ENCODE measurements at places on chromosomes 5 and 9.

DNA sequence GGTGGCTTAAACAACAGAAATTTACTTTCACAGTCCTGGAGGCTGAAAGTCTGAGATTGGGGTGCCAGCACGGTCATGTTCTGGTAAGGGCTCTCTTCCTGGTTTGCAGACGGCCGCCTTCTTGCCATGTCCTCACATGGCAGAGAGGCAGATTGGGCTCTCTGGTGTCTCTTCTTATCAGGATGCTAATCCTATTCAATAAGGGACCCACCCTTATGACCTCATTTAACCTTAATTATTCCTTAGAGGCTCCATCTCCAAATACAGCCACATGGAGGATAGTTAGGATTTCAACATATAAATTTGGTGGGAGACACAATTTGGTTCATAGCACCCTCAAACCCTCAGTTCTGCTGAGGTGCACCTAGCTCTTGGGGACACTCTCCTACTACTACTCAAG is 180.4 kb downstream of the DAB2IP start:
- no peak for DNase-seq

DNA sequence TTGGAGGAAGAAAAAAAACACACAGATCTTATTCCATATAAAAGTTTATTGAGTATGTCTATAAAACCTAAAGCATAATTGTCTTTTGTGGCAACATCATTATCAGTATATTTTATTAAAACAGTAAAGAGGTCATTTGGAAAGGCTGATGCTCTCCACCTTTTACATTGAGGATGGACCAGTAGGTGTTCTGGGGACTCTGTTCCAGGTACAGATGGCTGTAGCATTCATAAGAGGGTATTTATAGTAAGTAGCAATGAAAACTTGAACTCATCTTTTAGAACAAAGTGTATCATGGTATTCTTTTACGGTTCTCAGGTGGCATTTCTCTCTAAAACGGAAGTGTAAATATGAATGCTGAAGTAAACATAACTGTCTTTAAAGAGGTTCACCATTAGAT is 1.8 kb downstream of the GABRA6 start:
- DNase-seq = no peak

DNA sequence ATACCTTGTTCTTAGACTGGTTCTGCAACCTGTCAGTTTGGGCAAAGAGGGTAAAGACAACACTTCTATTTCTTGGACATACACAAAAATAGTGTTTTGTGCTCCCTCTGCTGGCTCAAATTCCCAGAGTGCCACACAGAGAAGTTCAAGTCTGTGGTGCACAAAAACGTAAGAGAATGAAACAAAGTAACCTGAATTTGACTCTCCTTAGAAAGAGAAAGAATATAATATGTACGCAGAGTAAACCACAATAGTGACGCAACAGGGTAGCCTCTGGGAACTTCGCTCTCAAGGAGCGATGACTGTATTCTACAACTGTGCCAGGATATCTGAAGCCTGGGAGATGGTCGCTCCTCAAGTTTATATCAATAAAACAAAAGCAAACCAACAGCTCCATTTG is 18.5 kb downstream of the DDX31 start:
- no peak for DNase-seq

DNA sequence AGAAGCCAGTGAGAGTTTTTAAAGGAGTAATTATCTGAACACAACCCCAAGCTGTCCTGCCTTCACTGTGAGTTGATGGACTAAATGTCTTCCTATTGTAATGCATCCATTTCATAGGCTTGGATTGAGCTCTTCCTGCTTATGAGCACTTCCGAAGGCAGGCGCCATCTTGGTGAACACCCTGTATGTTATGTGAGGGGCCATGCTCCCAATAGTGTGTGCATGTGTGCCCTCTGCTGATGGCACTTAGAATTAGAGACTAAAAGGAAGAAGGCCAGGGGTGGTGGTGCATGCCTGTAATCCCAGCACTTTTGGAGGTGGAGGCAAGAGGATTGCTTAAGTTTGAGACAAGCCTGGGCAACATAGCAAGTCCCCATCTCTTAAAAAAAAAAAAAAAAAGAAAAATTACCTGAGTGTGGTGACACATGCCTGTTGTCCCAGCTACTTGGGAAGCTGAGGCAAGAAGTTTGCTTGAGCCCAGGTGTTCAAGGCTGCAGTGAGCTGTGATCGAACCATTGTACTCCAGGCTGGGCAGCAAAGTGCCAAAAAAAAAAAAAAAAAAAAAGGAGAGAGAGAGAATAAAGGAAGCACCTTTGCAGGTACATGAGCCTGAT is 65.0 kb downstream of the C9orf152 start:
- no peak for DNase-seq

- DNase-seq = no peak
Measured at GRCh38 chr9:744046-744712, 97.3 kb upstream of the DMRT1 start.

DNA sequence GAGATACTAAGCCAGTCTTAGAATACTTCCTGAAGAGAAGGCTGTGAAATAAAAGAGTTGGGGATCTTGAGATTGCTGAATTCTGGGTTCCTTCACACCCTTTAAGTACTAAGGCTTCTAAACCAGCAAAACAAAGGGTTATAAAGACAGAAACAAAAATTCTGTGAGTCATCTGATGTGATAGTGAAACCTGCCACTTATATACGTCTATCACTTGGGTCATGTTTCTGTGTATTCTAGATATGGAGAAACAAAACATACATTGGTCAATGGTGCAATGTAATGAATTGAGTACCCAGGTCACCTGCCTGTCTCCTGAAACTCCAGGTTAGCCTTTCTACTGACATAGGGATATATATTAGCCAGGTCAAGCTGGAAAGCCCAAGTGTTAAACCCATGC is 319.3 kb upstream of the GRAMD2B start:
- DNase-seq = no peak

DNA sequence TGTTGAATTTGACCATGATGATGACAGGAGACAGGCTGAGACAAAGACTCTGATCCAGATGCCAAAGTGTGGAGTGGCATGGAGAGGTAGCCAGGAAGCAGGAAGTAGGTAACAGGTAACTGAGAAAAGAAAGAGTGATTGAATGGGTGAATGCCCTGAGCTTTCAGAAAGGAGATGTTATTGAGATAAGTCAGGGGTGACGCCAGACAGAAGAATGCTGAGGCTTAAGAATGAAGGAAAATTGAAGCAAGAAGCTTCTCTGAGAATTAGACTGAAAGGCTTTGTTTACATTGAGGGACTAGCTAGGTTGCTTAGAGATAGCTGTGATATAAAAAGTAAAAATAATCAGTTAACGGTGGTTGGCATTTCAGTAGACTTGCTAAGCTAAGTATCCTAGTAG is 165.7 kb downstream of the PSAT1 start:
- DNase-seq = no peak

DNA sequence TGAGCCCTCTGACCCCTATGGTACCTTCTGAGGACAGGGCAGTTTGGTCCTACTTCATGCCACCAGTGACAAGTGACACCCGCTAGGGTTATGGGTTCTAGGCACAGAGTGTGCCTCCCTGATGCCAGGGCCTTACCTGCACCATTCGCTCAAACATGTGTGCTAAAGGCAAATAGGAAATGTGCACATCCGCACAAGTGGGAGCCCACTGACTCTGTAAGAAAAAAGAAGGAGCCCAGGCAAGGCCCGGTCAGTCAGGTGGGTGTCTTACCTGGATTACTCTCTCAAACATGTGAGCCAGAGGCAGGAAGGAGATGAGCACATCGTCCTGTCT is 29.1 kb upstream of the MEIKIN start:
- DNase-seq = no peak

- DNase-seq = no peak
Measured at GRCh38 chr9:91208419-91208745, 153.3 kb downstream of the AUH start.

DNA sequence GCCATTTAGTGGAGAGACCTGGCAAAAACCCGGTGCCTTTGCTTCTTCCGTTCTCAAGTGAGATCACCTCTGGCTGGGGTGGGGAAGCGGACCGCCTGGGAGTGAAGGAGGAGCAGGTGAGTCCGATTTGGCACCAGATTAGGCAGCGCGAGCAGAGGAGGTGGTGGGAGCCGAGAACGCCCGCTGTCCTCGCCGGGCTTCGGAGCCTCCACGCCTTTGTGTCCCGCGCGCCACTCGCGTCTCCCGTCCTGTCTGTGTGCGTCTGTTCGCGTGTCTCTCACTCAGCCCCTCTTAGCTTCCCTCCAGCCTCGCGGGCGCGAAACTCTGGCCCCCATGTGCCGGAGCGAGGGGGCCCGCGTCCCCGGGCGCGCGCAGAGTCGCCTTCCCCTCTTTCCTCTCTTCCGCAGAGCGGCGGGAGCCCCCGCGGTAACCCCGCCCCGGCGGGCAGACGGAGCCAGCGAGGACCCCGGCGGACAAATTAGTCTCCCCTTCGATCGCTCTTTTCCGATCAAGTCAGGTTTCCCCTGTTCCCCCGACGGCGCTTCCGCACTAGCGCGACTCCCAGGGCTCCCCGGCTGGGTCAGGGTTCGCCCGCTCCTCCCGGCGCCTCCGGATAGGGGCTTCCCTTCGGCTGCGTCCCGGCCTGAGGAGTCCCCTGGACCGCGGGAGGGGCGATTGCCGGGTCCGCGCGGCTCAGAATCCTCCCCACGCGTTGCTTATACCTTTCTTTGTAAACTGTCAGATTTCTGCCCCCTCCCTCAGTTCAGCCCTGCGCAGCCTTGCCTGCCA is 7.1 kb downstream of the POU4F3 start:
- DNase-seq = no peak

GRCh38 chr5:172801179-172801671 is 30.2 kb upstream of the DUSP1 start:
- no peak for DNase-seq

- no peak for DNase-seq
Measured at GRCh38 chr9:13505797-13506196, 226.3 kb upstream of the MPDZ start.

DNA sequence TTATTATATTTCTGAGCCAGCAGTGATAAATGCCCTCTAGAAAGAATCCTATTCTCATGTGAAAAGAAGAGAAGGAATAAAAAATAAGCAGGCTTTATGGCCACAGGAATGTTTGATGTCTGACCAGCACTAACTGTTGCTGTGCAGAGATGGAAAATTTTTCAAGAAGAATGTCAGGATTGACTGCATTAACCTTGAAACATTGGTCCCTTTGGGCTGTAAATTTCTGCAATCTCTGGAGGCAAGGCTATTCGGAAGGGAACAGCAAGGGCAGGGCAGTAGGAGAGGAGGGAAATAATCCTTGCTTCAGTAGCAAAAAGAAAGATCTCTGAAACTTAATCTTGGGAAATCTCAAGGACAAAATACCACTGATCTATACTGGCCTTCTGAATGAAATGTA is 415.2 kb downstream of the DNAH5 start:
- no peak for DNase-seq

- no peak for DNase-seq
Measured at GRCh38 chr5:155434267-155434666, 420.7 kb downstream of the KIF4B start.

GRCh38 chr9:89278997-89279739 is 31.8 kb upstream of the CKS2 start:
- DNase-seq = peak; percentile 0

All from NCI-H446 treated with DMSO at 0.1 percent for 48 hours (cell line).